ENCODE measurements at places on chromosomes 2 and 18. TPM values are rescaled to one million over a fixed set of nuclear protein-coding genes. Genes with fewer than 3 reads are reported as not detected.

The EFEMP1 gene
- 88.6 TPM for polyA plus RNA-seq

DNA sequence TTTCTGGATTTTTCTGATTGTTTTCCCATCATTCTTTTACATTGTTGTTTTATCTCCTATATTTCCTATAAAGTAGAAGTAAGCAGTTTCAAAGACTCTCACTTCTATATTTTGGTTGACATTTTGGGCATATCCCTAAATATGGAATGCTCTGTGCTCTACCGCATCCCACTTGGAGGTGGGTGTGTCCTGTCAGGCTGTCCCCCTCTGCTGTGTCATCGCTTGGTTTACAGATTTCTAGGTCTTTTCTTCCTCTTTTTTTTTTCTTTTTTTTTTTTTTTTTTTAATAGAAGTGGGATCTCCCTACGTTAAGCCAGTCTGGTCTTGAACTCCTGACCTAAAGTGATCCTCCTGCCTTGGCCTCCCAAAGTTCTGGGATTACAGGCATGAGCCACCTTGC, 13.3 kb downstream of the DGKD start:
- no peak for DNase-seq

The FAHD2B gene
- 34.9 TPM for polyA plus RNA-seq

DNA sequence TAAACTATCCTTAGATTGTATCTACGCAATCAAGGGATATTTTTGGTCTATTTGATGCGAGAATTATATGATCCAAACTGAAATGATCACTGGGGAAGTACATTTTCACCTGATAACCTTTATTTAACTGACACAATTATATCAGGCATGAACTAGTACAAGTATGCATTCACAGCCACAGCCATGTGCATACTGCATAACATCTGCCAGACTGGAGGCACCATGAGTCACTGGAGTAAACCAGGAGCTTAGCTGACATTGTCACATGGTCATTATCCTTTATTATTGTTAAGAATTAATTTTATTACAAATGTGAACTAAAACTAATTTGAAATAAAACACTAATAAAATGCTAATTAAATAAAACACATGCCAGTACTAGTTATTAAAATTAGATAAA, 1127.1 kb downstream of the DPP10 start:
- no peak for DNase-seq

DNA sequence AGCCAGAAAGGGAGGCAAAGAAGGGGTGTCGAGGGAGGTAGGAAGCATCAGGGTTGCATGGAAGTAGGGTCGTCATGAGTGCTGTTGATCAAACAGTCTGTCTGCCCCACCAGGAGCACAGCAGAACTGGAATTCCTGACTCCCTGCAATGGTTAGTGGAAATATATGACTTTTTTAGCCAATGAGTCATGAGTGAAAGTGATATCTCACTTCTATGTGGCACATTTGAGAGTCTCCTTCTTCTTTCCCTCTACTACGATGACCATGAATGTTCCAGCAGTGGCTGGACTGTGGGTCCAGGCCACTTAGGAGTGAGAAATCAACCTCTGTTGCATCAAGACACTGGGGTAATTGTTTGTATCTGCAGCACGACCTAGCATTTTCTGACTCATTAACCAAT, 199.5 kb downstream of the TTC32 start:
- DNase-seq: no peak

- DNase-seq: no peak
Measured at GRCh38 chr2:21044694-21045371, 960 bp upstream of the APOB start.

DNA sequence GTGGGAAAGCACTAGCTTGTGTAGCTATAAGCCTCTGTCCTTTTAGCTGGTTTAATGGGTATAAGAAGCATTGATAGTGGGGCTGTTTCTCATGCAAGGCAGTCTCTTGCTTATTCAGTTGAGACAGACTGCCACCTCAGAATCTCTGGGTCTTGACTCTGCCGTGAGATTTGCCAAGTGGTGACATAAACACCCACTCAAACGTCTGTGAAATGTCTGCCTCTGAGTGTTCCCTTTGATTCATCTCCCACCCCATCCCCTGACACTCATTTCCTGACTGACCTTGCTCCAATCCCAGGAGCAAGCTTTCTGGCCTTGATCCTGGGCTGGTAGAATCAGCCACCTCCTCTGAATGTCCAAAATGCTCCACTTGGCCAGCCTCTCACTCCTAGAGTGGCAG, 141.9 kb upstream of the RBMS1 start:
- DNase-seq: no peak

- no peak for DNase-seq
Measured at GRCh38 chr2:42197792-42198191, 28.6 kb downstream of the EML4 start.

DNA sequence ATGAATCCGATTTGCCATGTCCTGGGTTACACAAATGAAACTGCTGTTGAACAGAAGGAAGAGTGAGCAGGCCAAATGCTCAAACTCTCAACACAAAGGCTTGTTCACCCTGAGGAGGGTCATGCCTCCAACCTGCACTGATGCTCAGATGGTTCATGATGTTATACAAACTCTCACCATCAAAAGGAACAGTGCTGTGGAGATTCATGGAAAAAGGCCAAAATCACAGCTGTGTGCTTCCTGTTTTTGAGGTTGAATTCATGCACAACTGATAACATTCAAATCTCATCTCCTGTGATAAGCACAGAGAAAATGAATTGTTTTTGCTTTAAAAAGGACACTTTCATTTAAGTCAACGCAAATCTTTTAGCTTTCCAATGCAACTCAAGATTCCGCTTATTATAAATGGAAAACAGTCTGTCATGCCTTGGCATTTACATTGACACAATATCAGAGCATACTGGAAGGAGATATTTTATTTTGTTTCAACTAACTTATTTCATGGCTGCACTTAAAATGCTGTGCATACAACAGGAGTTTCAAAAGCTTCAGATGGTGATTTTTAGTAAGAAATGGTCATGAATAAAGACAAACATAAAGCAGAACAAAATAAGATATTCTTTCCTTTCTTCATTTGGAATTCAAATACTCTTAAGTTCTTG, 22.2 kb upstream of the TTN start:
- no peak for DNase-seq

GRCh38 chr18:21914739-21915319, 174.2 kb downstream of the MIB1 start:
- no peak for DNase-seq

The SAG gene
- 0.04 TPM for polyA plus RNA-seq

DNA sequence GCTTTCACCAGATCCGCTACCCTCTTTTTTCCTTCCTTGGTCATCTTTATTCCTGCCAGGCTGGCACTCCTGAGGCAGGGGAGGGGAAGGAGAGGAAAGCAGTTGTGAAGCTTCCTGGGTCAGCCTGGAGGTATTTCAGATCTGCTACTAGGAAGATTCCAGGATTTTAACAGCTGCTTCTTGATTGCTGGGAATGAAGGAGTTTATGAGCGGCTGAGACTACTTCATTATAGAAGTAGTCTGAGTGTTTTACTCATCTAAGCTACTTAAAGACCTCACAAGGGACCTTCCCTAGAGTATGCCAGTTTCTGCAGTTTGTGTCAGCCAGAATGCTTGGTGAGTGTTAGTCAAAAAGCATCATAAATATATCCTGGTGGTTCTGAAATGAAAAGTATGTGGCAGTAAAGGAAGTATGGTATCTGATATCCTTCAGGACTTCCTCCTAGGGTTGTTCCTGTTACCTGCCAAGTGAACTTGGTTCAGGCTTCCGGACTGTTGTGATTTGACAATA, 1.9 kb downstream of the TANC1 start:
- no peak for DNase-seq

The VWA3B gene
- polyA plus RNA-seq: 0.25 TPM

The ECEL1 gene
- 18.5 TPM for polyA plus RNA-seq

DNA sequence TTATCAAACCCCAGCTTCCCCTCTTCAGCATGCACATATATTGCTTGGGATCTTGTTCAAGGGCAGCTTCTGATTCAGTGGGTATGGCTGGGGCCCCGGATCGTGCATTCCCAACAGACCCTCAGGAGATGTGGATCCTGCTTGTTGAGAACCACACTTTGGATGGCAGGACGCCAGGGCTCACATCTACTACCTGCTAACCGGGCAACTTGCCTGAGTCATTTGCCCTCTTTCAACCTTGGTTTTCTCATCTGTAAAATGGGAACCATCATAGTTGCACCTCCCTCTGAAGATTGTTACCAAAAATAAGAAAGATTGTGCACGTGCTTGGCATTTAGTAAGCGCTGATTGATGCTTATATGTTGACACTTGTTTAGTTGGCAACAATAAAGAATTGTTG, 154.6 kb downstream of the ACKR3 start:
- DNase-seq: no peak

DNA sequence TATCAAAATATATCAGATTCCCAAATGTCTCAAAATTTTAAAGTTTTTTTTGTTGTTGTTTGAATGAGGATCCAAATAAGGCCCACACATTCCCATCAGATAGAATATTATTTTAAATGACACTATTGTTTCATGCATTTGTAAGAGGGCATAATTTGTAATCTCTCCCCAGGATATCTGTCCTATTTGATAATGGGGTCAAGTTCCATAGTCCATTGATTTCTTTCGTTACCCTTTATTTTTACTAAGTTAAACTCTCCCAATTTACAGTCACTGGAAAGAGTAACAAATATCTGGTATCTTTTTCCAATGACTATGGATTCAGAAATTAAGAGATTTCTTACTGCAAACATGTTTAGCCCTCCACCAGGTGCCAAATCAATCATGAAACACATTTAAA, 32.4 kb downstream of the INO80C start:
- no peak for DNase-seq

DNA sequence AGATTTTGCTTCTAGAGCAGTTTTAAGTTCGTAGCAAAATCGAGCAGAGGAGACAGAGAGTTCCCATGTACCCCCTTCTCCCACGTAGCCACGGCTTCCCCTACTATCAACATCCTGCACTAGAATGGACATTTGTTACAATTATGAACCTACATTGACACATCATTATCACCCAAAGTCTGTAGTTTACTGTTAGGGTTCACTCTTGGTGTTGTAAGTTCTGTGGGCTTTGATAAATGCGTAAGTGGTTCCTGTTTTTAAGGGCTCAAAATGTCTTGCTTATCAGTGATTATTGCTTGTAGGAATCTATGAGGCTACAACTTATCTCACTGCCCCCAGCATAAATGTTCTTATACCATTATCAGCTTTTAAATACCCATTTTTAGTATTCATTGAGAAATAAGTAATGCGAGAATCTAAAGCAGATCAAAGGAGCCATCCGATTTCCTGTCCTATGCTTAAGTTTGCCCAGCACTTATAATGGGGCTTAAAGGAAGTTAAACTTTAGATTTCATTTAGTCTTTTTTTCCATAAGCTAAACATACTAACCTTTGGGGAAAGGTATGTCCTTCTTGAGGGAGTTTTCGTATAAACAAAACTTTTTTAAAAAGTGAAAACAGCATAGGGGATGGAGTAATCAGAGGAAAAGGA, 118.7 kb downstream of the HAUS1 start:
- no peak for DNase-seq

DNA sequence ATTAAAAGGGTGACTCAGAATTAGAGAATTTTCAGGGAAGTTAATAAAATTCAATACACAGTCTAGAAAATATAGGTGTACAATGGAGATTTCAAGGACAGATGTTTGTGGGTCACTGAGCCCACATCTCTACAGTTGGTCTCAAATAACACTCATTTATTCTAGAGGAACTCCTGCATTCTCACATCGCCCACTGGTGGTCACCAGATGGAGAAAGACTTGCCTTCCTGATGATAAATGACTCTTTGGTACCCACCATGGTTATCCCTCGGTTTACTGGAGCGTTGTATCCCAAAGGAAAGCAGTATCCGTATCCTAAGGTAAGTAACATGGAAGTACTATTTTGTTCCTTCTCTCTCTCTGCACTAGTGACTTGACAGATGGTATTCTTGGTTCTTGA, 1297.1 kb downstream of the DPP10 start:
- no peak for DNase-seq

DNA sequence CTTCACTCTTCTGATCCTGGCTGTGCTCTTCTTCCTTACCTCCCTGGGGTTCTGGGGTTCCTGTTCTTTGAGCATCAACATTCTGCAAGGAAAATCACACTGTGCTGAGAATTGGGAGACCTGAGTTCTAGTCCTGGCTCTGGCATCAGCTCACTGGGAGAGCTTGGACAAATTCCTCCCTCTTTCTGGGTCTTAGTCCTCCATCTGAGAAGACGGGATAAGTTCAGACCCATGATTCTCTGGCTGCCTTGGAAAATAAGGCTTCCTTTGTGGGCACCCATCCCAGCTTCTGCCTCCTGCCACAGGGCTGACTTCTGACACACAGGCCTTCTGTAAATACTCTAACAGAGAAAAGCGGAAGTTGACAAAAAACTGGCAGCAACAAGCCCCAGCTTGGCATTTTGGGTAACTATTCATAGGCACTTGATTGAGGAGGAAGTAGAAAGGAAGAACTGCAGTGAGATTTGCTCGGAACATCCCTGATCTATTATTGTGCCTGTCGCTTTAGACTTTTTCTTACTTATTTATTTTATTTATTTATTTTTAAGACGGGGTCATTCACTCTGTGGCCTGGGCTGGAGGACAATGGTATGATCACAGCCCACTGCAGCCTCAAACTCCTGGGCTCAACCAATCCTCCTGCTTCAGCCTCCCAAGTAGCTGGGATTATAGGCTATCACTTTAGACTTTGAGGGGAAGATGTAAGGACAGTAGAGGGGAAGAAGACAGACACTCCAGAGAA, 7.9 kb downstream of the PCBP1 start:
- no peak for DNase-seq

The SLC9A4 gene
- polyA plus RNA-seq: 10.9 TPM

DNA sequence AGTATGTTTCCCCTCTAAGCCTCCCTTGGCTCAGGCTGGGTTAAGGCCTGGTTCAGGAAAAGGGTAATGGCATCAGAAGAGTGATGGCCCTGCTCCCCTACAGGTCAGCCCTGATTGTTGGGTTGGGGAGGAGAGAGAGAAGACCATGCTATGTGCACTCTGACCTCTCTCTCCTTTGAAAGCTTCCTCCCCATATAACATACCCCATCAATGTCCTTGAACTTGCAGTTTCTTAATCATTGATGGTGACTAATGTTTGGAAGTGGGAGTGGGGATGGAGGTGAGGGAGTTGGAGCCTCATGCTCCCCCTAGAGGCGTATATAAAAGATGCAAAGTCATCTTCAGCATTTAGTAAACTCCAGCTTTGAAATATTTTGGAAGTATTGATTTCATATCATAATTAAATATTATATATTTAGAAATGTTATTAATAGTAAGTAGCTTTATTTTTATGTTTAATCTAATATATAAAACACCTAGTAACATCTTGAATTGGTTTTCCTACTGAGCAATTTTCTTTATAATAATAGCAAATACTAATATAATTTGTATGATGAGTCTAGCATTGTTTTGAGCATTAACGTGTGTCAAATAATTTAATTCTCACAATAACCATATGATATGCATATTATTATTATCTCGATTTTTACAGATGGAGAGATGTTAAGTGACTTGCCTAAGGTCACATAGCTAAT, 8.8 kb downstream of the PLCL1 start:
- no peak for DNase-seq
